ENCODE measurements at places on chromosomes 16 and 17.

DNA sequence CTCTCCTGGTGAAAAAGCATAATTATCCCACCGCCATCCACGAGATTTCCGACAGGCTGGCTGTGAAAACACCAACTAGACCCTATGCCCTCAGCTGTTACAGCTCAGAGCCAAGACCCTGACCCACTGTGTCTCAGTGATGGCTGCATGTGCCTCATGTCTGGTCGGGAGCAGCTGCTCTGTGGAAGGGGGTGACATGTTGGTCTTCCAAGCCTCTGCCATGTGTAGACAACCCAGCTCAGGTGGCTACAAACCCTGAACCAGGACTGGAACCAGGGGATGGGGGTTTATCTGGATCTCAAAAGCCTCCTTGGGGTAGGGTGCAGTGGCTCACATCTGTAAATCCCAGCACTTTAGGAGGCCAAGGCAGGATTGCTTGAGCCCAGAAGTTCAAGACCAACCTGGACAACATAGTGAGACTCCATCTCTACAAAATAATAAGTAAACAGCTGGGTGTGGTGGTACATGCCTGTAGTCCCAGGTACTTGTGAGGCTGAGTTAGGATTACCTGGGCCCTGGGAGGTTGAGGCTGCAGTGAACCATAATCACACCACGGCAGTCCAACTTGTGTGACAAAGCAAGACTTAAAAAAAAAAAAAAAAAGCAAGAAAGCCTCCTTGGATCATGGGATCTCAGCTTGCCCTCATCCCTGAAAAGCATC lies 220.3 kb downstream of the CPPED1 start:
- DNase-seq: no peak

DNA sequence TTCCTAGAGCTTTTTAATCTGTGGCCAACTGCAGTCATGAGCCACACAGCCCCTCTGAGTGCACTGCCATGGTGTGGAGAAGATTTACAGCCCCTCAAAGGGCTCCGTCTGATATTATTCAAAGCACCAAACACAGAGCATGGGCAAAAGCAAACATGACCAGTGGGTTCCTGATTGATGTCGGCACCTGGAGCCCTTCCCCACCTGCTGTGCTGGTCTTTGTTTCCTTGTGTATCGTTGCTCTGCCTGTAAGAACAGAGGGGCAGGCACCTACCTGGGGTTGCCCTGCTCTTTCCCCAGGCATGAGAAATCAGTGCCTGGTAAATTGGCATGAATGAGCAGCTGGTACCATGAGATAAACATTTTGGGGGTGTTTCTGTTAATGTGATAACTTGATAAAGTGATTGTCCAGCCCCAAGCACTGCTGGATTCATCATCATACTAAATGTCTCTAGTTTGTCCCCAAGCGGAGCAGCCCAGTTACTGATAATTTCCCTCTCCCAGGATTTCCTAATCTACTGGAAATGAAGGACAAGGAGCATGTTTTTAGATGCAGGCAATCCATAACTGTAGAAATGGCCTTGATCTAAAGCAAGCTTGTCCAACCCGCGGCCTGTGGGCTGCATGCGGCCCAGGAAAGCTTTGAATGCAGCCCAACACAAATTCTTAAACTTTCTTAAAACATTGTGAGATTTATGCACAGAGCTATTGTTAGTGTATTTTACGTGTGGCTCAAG lies 5.0 kb upstream of the SPIRE2 start:
- DNase-seq: no peak

DNA sequence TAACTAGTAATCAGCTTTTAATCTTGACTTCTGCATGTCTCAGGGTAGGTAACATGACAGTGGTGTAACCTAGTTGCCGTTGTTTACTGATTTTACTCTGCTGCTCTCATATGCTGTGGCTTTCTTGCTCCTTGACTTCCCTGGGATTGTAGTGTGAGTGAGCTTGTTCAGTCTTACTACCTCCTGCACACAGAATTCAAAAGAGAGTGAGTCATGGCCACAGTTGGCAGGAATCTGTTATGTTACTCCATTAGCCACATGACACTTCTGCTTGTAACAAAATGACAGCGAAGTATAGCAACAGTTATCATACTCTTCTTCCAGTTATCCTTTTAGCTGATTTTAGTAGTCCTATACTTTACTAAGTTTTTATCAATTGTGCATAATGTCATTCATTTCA lies 18.8 kb downstream of the TNRC6A start:
- no peak for DNase-seq

DNA sequence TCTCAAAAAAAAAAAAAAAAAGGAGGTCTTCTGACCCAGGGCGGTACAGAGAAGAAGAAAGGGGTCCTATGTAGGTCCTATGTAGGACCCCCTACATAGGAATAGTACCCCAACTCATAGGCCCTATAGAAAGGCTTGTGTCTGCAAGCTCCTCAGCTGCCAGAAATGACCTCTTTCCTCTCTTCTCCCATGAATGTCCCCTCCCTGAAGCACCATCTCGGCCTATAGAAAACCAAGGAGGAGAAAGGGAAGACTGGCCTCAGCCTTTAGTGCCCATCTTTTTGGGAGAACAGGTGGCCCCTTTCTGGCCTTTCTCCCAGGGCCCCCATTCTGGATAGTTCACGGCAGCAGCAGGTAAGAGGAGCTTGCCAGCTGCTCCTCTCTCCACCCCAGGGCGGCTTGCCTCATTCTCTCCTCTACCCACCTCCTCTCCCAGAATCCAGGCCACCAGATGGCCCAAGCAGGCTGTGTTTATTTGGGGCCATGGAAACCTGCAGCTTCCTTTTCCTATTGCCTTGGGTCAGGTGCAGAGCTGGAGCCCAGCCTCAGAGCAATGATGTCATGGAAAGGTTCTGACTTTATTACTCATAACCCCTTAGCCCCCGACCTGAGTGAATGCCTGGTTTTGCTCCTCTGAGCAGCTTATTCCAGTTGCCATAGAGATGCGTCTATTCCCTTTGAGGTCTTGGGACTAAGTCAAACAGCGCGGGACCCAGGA lies 1.6 kb upstream of the MRPL58 start:
- no peak for DNase-seq

Data from hematopoietic multipotent progenitor cell treated with erythropoietin and hydrocortisone succinate and interleukin-3 and kit ligand, for 15 days (in vitro differentiated cells).